Neural crest cell (in vitro differentiated cells): ENCODE measurements at places on chromosomes 1 and 21. TPM values are rescaled to one million over a fixed set of nuclear protein-coding genes. Genes with fewer than 3 reads are reported as not detected.

WLS gene
- total RNA-seq: 147 and 152 TPM in 2 replicates

DNA sequence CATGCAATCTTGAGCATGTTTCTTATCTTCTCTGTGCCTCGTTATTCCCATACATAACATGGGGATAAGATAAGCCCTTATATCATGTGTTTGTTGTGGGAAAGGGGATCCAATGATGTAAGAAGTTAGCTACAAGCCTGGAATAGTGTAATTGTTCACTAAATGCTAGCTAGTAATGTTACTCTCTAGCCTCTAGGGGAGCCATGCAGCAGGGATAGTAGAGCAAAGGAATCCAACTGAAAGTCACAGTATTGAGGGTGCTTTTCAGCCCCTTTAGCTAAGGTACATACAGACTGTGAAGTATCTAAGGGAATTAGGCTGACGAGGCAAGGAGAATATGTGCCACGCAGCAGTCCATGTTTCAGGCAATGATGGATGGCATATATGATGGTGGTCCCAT lies 46.9 kb downstream of the IL23R start:
- DNase-seq: no peak

DNAJC28 gene
- total RNA-seq: 2.4 and 2.7 TPM in 2 replicates

- no peak for DNase-seq
These were observed 16.5 kb downstream of the KRTAP19-1 start for GRCh38 chr21:30463713-30464112.

GRCh38 chr1:245316784-245317183 lies 162.0 kb downstream of the KIF26B start:
- no peak for DNase-seq

GRCh38 chr1:64502931-64503330 lies 33.0 kb downstream of the CACHD1 start:
- DNase-seq: no peak

- no peak for DNase-seq
These were observed 29.7 kb downstream of the PSMB2 start for GRCh38 chr1:35611655-35612054.

BARHL2 gene
- not detected in 2 replicates for total RNA-seq

CHRNB2 gene
- 8.7 and 10.6 TPM in 2 replicates for total RNA-seq

BCL2L15 gene
- total RNA-seq: 0.71 and 0.84 TPM in 2 replicates

DNA sequence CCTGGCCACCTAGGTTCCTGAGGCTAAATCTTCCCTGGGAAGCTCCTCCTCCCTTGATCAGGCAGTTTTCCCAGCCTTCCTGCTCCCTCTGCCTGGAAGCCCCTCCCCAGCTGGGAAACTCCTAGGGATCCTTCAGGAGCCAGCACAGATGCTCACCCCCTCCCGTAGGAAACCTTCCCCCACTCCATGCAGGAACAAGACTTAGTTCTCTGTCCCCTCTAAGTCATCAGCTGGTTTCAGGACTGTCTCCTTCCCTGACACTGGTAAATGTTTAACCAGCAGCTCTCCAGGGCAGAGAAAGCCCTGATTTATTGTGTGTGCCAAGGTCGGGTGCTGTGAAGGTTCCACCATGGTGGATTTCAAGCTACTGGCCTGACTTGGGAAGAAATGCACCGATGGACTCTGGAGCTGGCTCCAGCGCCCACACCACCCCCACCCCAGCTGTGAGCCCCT lies 25.0 kb downstream of the TTC39A start:
- DNase-seq: no peak

DNA sequence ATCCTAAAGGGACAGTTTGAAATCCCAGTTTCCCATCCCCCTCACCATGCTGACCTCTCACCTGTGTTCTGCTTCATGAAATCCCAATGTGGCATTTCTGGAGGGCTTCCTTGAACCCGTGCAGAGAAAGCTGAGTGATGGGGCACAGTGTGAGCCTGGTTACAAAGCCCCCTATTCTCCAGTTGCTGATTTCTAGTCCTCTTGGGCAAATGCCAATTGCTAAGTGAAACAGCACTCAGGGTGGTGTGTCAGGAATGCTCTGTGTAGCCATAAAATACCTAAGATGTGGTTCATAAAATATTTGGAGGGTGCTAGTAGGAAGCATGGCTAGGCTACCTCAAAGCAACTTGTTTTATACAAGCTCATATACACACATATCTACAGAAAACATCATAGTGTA lies 32.0 kb downstream of the SUSD4 start:
- DNase-seq: no peak

- DNase-seq: no peak
These were observed 2.6 kb upstream of the DVL1 start for GRCh38 chr1:1351511-1352427.

- no peak for DNase-seq
These were observed 25.7 kb downstream of the TENT5C start for GRCh38 chr1:117631359-117632160.

GRCh38 chr1:230381049-230381467 lies 45.1 kb downstream of the PGBD5 start:
- no peak for DNase-seq

DNA sequence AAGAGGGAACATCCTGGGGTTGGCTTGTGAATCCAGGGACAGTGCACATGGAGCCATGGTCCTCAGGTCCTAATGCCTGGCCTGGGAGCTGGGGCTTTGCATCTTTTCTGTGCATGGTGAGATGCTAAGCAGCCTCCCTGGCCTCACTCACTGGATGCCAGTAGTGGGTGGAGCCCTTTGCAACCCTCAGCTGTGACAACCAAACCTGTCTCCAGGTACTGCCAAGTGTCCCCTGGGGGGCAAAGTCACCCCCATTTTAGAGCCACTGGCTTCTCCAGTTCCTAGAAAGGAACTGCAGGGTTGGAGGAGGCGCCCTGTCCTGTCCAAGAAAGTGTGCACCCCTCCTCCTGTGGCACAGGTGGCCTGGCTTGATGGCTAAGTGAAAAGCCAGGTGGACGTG lies 44.6 kb upstream of the GRIK3 start:
- no peak for DNase-seq

FAM163A gene
- not detected in 2 replicates for total RNA-seq

DNA sequence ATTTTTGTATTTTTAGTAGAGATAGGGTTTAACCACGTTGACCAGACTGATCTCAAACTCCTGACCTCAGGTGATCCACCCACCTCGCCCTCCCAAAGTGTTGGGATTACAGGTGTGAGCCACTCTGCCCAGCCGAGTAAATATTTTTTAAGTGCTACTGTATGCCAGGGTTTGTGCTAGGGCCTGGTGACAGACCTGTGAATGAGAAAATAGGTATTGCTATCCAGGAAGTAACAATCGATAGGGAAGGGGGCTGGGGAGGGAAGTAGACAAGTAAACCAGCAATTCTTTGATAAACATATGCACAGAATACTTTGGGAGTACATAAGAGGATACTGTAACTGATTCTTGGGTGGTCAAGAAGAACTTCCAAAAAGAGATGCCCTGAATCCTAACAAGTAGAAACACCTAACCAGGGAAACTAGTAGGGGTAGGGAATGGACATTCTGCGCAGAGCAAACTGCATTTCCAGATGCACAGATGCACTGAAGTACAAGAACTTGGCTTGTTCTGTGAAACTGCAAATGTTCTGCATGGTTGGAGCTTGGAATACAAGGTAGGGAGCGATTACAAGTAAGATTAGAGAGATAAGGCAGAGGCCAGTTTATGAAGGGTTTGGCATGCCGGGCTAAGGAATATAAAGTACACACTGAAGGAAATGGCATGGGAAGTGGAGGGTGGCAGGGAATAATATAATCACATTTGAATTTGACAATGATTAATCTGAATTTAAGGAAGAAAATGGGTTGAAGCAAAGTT lies 19.0 kb upstream of the DOCK7 start:
- DNase-seq: no peak

DNA sequence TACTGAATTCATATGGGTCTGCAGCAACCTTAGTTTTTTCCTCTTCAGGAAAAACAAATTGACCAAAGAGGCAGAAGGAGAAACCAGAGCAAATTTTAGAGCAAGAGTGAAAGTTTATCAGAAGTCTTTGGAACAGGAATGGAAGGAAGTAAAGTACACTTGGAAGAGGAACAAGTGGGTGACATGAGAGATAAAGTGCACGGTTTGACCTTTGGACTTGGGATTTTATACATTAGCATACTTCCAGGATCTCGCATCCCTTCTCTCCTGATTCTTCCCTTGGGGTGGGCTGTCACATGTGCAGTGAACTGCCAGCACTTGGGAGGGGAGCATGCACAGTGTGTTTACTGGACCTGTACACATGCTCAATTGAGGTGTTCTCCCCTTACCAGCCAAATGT lies 754.8 kb upstream of the ADAMTS5 start:
- no peak for DNase-seq

TNFSF4 gene
- 0.57 and 1.1 TPM in 2 replicates for total RNA-seq

GRCh38 chr1:234311414-234311813 lies 61.8 kb upstream of the COA6 start:
- DNase-seq: no peak

DNA sequence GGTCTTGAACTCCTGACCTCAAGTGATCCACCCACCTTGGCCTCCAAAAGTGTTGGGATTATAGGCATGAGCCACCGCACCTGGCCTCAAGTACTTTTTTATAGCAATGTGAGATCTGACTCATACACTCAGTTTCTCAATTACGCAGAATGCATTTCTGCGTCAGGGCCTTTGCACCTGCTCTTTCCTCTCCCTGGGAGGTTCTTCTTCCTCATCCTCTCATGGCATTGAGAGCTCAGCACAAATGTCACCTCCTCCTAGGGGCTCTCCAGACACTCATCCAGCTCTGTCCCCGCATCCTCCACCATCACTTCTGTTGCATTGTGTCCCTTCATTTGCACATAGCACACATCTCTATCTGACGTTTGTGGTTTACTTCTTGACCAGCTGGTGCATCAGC lies 418.8 kb downstream of the PTPRU start:
- DNase-seq: no peak

DNA sequence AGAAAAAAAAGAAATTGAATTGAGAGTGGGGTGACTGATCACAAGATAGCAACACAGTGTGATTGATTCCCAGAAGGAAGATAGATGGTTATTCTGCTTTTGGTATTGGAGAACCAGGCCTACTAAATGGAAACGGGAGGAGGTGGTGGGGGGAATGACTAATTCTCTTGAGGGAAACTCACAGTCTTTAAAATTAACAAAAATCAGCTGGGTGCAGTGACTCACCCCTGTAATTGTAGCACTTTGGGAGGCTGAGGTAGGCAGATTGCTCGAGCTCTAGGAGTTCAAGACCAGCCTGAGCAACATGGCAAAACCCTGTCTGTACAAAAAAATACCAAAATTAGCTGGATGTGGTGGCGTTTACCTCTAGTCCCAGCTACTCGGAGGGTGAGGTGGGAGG lies 134.6 kb upstream of the PDE4B start:
- DNase-seq: no peak

LELP1 gene
- total RNA-seq: not detected in 2 replicates

GRCh38 chr1:41662061-41662764 lies 177.7 kb upstream of the EDN2 start:
- peak; percentile 50 for DNase-seq

PPIH gene
- 69.2 and 75.2 TPM in 2 replicates for total RNA-seq

FALEC gene
- 1.2 and 1.3 TPM in 2 replicates for total RNA-seq

DNA sequence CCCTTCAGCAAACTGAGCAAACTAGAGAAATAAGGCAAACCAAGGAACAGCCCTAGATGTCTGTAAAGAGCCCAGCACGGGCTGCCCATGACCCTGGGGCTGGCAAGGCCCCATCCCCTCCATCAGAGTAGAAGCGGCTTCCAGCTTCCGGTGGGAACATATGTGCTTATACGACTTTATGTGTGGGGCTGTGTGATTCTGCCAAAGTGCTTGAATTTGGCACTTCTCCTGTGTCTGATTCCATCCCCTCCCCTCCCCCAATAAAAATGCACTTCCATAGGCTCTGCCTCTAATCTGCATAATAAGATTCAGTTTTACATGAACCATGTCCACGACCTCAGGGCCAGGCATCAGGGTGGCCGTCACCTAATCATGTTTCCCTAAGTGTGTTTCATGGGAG lies 236.6 kb downstream of the DSCAM start:
- DNase-seq: no peak

GPA33 gene
- not detected in 2 replicates for total RNA-seq

TMEM201 gene
- total RNA-seq: 40.7 and 41.4 TPM in 2 replicates

- no peak for DNase-seq
These were observed 487.6 kb downstream of the DPYD start for GRCh38 chr1:97433094-97433823.

DNA sequence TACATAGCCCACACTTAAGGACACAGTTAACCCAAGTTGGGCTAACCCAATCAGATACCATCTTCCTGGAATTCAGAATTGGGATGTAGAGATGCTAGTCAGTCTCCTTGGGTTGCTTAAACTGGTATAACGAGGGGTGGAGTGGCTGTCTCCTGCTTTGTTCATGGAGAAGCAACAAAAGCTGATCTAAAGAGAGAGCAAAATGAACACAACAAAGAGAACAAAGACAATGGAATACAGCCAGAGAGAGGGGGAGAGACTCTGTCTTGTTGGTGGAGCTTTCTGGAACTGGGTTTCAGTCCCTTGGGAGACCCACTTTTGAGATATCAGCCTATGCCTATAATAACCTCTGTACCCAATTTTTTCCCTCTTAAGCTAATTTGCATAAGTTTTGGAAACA lies 138.1 kb downstream of the ATG4C start:
- DNase-seq: no peak

DNA sequence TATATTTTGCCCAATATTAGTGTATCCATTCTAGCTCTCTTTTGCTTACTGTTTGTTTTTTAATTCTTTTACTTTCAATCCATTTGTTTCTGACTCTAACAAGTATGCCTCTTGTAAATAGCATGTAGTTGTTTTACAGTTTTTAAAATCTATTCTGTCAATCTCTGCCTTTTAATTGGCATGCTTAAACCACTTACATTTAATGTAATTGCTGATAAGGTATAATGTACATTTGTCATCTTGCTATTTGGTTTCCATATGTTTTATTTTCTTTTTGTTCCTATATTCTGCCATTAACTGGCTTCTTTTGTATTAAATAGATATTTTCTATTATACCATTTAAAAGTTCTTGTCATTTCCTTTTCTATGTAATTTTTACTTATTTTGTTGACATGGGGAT lies 16.2 kb upstream of the MAB21L3 start:
- no peak for DNase-seq

DNA sequence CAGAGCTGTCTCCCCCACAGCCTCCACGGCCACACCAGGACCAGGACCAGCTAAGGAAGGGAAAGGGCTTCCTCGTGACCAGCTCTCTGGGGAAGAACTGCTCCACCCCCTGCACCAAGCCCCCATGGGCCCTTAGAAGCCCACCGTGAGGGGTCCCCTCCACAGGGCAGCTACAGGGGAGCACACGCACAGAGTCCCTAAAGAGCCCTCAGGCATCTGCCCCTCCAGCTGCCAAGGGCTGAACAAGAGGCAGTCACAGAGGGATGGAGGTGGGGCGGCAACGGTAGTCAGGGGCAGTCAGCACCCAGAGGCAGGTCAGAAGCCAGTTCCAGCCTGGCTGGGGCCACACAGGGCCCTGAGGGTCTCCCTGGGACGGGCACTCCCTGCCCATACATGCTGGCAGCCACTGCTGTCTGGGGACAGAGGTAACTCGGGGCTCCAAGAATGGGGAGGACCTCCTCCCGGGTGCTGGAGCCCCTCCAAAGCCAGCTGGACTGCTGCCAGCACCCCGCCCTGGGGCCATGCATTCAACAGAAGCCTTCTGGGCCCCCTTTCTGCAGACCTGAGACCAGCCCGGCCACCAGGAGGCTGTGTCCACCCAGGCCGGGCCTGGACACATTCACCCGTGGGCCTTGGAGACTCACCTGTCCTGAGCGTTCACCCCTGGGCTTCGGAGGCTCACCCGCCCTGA lies 18.7 kb downstream of the SLC19A1 start:
- no peak for DNase-seq
